ENCODE measurements at places on chromosomes 5 and 9.

DNA sequence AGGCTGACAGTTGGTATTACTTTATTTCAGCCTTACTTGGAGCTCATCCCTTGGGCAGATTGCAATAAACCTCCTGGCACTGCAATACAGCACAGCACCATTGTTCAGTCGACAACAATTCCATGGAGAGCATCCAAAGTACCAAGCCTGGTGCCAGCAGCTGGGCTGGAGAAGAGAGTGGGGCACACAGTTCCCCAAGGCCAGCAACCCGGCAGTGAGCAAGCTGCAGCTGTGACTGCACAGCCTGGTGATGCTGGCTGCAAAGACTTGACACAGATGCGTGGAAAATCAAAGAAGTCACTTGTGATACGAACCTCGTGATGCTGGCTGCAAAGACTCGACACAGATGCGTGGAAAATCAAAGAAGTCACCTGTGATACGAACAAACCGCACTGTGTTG, 125.4 kb downstream of the ATPSCKMT start:
- DNase-seq: no peak

- DNase-seq: no peak
Observed at GRCh38 chr5:145511351-145511750, 323.8 kb downstream of the PRELID2 start.

- no peak for DNase-seq
Observed at GRCh38 chr9:89661956-89662717, 57.3 kb downstream of the GADD45G start.

DNA sequence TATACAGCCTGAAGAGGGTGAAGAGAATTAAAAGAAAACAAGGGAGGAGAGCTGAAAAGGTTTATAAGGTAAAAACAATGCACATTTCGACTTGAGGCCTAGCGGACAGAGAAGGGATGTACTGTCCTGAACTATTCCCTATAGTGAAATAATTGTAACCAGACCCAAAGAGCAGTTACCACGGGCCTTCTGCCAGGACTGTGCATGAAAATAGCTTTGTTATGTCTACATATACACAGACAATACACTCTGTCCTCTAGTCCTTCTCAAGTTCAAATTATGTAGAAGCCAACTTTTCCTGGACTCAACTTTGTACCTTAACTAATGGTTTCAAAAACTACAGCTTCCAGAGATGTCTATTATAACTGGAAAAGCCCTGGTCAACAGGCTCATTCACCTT, 223.7 kb downstream of the PCSK5 start:
- DNase-seq: no peak

GRCh38 chr5:78677777-78678668, 29.5 kb upstream of the LHFPL2 start:
- no peak for DNase-seq

- DNase-seq: no peak
Observed at GRCh38 chr9:96686638-96687335, 31.7 kb upstream of the PRXL2C start.

GRCh38 chr5:97666783-97667182, 483.7 kb upstream of the RIOK2 start:
- no peak for DNase-seq

GRCh38 chr5:149859746-149860145, 84.8 kb downstream of the PDE6A start:
- DNase-seq: no peak

DNA sequence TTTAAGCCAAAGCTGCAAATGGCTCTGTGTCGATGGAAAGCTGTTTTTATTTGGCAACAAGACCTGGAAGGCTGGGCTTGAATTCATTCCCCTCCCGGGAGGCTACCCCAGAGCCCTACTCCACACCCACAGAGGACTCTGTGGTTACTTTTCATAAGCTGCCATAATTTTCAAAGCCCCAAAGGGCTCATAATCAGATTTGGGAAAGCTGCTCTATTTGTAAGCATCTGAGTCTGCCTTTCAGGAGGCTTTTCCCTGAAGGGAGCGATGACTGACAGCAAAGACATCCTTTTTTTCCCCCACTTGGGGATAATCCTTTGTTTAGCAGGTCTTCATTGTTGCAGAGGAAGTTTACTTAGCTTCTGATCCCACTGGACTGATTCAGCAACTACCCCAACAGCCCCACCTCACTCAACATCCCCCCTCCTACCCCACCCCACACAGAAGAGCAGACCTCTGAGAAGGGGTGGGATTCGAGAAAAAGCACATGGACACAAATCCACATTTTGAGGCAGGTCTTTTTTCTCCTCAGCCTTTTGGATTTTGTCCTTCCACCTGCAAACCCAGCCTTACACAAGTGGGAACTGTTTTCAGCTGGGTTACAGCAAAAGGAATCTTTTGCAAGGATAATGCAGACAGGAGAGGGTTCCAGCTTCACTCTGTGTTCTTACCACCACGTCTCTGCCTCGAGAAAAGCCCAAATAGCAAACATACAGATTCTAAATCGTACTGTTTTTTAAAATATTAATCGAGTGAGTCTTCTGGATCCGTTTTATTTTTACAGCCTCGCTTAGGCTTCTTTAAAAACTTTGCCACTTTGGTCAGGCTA, 244.4 kb upstream of the TUT7 start:
- DNase-seq: no peak

GRCh38 chr9:134730761-134731496, 89.3 kb downstream of the COL5A1 start:
- DNase-seq: no peak
